MM.1S (cell line): ENCODE measurements at places on chromosomes 5 and 9.

GRCh38 chr9:5575000-5575399, 53.9 kb upstream of the RIC1 start:
- no peak for DNase-seq

- no peak for DNase-seq
Observed at GRCh38 chr5:97529354-97529985, 346.4 kb upstream of the RIOK2 start.

DNA sequence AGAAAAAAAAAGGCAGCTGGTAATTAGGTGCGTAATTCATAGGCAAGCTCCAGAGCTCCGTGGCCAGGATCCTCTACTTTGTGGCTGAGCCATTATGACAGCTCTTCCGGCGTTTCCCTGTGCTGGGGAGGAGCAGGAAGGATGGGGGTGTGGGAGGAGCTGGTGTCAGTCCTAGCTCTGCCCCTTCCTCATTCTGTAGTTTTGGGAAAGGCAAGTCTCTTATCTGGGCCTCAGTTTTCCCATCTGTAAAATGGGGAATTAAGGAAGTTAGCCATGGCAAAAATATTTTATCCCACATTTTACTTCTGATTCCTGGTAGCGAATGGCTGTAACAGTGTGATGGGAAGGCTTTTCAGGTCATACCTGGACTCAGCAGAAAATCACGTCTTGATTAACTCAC, 81.1 kb downstream of the SEC61B start:
- DNase-seq, result no peak

DNA sequence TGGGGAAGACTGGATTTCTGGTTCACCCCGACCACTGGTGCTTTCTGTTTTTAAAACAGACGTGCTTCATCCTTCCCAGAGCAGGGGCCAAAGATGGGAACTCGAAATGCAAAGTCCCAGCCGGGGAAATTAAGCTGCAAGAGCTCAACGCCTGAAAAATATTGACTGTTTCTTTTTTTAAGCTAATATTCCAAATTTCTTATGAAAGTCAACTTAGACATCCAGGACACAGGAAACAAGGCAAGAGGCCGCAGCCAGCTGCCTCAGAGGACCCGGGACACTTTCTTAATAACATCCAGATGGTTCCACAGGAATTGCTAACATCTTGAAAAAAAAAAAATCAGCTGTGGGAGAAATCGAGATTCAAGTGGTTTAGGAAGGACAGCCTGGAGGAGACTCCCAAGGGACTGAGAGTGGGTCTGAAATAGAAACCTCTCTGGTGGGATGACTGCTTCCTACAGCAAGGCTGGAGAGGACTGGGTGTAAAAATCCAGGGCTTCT, 144.9 kb downstream of the FGF1 start:
- DNase-seq, result no peak

- no peak for DNase-seq
Observed at GRCh38 chr9:130535818-130536521, 43.4 kb upstream of the FUBP3 start.

DNA sequence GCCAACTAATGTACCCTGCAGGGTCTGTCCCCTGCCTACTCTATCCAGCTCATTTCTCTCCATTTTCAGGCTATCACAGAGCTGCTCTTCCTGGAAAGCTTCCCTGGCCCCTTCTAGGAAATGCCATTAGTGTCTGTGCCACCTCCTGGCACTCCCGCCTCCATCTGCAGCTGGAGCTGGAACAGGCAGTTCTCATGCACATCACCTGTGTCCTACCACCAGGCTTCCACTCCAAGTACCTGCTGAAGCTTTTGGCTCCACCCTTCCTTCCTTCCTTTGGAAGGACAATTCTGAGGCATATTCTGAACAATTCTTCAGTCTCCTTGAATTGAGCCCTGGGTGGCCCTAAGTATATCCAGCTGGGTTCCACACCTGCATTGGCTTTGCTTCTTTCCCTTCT, 156.2 kb upstream of the ZNF618 start:
- no peak for DNase-seq

- DNase-seq, result no peak
Observed at GRCh38 chr5:114416254-114416653, 54.4 kb downstream of the KCNN2 start.

DNA sequence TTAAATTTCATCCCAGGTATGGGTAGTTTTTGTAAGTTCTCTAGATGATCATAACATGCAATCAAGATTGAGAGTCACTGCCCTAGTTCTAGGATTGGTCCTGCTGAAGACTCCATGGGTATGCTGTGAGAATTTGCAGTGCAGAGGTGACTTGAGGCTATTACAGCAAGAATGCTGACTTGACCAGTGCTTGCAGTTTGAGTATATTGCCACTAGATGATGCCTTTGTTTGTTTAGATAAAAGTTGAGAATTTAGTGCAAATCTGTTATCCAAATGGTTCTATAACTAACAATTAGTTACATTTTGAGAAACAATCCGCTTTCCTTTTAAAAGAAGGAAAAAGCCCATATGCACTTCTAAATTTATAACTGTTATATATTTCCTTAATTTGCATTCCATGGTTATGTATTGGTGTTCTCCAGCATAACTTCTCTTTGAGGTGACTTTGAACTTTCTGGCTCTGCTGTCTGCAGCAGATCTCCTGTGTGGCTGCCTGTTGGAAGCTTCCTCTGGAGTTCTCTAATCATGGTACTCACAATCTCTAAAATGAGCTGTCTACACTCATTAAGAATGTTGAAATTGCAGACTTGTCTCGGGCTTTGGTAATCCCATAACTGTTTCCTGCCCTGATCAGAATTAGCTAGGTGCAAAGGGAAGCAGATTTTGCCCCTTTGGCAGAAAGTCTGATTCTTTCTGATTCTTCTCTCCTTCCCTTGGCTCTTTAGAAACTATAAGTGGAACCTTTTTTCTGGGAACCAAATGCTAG, 24.9 kb downstream of the MELK start:
- no peak for DNase-seq

DNA sequence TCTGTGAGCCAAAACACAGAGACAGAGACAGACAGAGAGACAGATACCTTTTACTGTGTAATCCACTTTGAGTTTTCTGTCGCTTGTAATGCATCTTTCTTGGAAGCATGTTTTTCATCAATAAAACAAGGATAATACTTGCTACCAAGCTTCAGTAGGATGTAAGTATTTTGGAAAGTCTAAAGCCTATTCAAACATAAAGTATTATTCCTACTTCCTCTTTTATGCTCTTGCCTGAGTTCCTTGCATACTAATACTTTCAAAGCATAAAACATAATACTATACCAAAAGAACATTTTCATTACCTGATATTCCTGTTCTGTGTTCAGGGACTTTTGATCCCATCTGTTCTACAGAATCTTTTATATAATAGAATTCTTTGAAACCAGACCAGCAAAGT, 64.5 kb upstream of the SLC30A5 start:
- no peak for DNase-seq

GRCh38 chr5:41812156-41812555, 58.1 kb downstream of the OXCT1 start:
- DNase-seq, result no peak

GRCh38 chr5:148967783-148968182, 95.1 kb downstream of the SH3TC2 start:
- DNase-seq, result no peak

DNA sequence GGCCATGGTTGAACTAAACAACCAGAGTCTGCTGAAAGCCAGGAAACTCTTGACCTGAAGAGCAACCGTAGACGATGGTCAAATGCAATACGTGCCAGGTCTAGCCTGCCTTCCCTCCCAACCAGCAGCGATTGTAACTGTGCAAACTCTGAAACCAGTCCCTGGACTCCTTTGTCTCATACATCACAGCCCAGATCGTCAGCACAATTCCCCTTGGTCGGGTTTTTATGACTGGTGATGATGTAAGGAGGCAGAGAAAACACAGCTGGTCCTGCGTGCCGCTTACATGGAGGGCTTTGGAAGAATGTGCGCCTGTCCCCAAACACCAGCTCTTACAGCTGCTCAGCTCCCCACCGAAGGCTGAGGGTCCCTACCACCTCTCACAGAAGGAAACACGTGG, 24.6 kb downstream of the SMIM23 start:
- no peak for DNase-seq

DNA sequence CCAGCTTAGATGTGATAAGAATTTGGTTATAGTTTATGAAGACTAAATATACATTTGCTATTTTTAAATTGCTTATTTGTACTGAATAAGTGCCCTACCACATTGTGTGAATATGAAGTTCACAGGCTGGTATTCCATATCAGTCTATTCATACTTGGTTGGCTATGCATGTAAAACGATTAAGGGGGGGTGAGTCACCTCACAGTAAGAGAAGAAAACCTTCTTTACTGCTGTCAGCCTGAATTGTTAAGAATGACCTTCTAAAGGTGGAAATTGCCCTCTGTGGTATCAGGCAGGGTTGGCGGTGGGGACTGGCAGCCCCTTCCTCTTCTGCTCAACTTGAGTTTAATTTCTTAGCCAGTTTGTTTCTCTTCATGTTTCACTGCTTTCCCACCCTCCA, 127.0 kb upstream of the RPS23 start:
- DNase-seq, result no peak
